Activated T-helper 17 cell treated with anti-CD3 and anti-CD28 coated beads, Interleukin-2, amount 50 U/mL, for 72 hours (primary cell): ENCODE measurements at places on chromosomes 5 and 9.

DNA sequence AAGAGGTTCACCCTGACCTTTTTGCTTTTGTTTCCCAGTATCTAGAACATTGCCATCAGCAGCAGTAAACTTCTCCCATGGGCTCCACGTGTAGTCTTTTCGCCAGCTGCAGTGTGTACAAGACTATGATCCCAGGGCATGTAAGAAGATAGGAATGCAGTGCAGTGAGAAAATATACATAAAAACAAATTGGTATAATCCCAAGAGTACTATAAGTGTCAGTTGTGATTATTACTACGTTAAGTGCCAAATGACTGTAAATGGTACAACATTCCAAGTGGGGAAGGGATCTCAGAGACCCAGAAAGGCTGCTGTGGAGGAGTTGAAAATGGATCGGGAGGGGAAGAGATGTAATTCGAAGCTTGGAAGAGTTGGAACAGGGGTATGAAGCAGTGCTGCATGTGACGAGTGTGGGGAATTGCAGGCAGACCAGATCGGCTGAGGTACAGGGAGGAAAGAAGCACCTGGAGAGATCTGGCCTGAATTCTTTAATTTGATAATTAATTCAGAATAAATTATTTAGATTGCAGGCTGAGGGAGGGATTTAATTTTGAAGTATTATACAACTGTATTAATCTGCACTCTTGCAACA, 95.1 kb downstream of the FBXL7 start:
- no peak for ATAC-seq

- no peak for ATAC-seq
Observed at GRCh38 chr5:57292336-57292735, 118.5 kb downstream of the GPBP1 start.

GRCh38 chr5:28517691-28518090, 1479.3 kb upstream of the CDH9 start:
- ATAC-seq: no peak

- no peak for ATAC-seq
Observed at GRCh38 chr5:141484641-141485311, at the start of gene PCDHGC4. TSS of gene PCDHGC4 (plus strand) at chr5:141485030. CDS start at chr5:141485174, 144 bp downstream.

- no peak for ATAC-seq
Observed at GRCh38 chr9:4661611-4662010, 483 bp upstream of the PLPP6 start.

- no peak for ATAC-seq
Observed at GRCh38 chr9:2317591-2317990, 302.4 kb downstream of the SMARCA2 start.

GRCh38 chr9:112571624-112572355, 85.2 kb downstream of the KIAA1958 start:
- ATAC-seq: no peak

GRCh38 chr5:59246145-59246869, 647.2 kb downstream of the PDE4D start:
- ATAC-seq: no peak

DNA sequence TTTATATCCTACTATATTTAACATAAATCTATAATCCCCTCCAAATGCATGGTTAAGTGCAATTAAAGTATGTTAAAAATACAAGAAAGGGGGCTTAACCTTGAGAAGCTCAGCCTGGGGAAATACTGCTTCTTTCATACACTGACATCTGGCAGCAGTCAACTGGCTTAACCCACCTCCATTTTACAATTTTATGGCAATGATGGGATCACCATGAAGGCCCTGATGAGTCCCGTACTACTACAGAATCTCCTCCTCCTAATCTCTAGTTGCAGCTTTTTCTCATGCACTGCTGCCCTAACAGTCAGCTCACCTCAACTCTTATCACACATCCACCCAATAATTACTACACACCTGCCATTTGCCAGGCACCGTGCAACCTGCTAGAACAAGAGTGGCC, 40.9 kb downstream of the ZNF608 start:
- no peak for ATAC-seq

GRCh38 chr5:154771383-154771901, 16.3 kb downstream of the LARP1 start:
- ATAC-seq: no peak

DNA sequence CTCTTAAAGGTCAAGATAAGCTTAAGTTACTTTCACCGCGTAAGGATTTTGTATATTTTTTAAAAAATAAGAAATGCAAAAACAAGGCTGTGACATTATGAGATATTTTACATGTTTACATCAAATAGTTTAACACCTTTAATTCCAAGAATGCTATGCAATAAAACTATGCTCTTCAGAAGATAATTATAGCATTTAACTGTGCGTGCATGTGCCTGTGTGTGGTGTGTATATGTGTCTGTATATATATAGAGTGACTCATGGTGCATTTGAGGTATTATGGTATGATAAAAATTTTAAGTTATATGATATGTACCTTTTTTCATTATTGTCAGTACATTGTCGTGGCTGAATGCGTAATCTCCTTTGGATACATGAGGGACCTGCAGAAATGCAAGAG, 539.3 kb downstream of the PDE4D start:
- no peak for ATAC-seq

DNA sequence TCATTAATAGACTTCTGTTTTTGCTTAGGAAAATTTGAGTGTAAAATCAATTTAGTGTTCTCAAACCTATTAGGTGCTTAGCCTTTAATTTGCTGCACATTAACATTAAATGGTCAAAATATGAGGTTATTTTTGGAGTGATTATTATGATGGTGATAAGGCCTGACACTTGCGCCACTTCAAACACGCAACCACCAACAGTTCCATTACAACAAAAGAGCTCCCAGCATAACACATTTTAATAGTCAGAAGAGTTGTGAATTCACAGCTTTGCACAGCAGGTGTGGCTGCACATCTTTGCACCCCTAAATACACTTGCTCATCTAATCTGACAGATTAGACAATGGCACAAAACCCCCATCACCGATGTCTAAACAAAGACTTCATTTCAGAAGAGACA, 940.7 kb downstream of the NR2F1-AS1 start:
- ATAC-seq: no peak

DNA sequence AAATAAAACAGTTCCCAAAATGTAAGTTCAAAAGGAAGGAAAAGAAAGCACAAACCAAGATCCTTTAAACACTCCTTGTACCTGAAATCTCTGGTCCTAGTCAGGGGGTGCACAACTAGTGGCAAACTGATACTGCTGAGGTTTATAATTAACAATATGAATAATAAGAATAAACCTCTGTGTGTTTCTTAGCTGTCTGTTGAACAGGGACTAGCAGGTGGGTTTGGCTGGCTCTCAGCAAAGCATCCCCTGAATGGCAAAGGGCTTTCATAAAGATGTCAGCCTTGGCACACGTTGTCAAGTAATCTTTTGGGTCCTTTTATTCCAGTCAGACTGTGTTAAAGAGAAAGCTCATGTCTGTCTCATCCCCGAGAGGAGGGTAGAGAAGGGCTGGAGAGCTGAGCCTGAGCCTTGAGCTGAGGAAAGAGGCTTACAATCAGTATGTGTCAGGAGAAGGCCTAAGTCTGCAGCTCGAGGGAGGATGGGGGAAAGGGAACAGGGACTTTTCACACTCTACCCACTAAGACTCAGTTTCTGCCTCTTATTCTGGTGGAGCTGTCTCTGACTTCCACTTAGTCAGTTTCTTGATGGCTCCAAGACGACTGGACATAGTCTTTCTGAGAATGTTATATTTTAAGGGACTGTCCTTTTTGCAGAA, 123.0 kb downstream of the GALNT10 start:
- ATAC-seq: no peak
